Stimulated activated CD8-positive, alpha-beta memory T cell treated with anti-CD3 and anti-CD28 coated beads, Interleukin-4, amount 100 ng/mL, for 1 hour (primary cell): ENCODE measurements at places on chromosomes 4 and X.

GRCh38 chr4:150582873-150583286 lies 929 bp downstream of the MAB21L2 start:
- no peak for DNase-seq

DNA sequence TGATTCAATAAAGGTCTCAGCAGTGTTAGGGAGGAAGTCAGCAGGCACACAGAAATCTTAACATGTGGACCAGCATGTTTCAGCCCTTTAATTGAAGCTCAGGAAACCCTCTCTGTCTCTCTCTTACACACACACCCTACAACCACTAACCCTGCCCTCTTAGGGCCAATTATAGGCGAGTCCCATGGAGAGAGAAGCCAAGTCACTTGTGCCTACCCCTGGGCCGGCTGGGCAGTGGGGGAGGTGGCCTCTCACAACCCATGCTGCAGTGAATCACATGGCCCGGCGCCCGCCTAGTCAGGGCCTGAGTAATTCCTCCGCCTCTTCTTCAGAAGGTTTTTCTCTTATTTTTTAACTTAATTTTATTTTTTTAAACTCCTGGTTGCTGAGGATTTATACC lies 3.7 kb downstream of the FGD1 start:
- DNase-seq = no peak

DNA sequence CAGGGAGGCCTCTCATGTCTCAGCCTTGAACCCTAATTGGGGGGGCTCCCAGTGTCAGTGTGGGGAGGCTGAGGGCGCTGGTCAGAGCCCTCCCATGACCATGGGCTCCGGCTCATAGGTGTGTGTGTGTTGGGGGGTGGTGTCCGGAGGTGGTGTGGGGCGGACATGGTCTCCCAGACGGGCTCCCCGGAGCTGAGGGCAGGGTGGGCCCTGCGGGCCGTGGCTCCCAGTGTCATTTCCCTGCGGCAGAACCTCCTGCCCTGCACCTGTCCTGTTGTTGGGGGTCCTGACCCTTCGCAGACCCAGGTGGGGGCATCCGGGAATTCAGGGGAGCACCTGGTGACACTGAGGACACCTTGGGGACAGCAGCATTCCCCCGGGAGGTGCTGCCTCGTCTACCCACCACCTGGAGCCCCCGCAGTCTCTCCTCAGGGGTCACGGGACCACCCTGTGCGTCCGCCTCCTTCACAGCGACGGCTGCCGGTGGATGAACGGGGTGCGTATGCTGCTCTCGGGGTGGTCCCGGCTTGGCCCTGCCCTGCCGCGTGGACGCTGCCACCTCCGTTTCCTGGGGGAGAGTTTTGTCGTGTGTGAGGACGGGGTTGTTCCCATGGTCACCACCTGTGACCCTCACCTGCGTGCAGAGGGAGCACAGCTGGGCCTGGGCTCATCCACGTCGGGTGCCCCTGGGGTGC lies 14.5 kb upstream of the GTPBP6 start:
- DNase-seq = no peak

- DNase-seq = no peak
These were observed 191.1 kb upstream of the TTC29 start for GRCh38 chr4:147136751-147137150.

GRCh38 chrX:153349952-153350351 lies 16.0 kb downstream of the ZNF275 start:
- DNase-seq = no peak

- DNase-seq = no peak
These were observed 14.4 kb downstream of the CHIC1 start for GRCh38 chrX:73577361-73577760.

DNA sequence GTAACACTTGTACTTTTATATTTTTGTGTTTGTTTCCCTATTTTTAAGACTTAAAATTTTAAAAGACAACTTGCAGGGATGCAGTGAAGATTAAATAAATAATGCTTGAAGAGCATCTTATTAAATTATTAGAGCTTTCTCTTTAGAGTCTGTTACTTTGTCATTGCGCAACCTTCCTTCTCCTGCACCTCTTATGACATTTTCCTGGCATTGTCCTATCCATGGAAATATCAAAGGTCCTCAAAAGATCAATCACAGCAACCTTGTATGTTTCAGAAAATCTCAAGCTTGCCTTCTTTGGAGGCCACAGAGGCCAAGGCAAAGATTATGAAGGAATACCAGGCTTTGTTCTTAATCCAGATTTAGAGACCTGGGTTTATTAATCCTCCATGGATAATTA lies 116.3 kb downstream of the GRXCR1 start:
- DNase-seq = no peak

DNA sequence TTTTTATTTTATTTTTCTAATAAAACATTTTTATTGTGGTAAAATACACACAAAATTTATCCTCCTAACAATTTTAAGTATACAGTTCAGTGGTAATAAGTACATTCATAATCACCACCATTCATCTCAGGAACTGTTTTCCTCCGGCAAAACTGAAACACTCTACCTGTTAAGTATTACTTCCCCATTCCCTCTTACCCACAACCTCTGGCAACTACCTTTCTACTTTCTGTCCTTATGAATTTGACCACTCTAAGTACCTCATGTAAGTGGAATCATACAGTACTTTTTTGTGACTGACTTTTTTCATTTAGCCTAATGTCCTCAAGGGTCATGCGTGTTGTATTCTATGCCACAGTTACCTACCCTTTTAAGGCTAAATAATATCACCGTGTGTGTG lies 21.1 kb upstream of the HSFX4 start:
- DNase-seq = no peak

GRCh38 chr4:88014386-88014905 lies 7.0 kb downstream of the PKD2 start:
- DNase-seq = no peak

- DNase-seq = no peak
These were observed 142.9 kb upstream of the MBNL3 start for GRCh38 chrX:132631579-132632232.

DNA sequence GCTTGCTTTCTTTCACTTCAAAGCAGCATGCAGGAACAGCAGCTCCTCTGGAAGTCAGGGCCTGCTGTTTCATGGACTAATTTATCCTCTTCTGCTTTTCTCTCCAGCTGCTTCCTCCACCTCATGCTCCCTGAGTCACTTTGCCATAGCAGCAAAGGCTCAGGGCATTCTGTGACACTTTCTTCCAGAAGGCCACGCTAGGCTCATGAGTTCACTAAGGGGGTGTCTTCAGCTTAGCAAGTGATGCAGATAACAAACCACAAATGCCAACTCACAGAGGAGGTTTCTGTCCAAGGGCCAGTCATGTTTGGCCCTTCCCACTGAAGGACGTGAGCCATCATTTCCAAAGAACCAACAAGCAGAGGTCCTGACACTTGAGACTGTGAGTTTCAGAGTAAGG lies 200.2 kb downstream of the ADGRA3 start:
- no peak for DNase-seq
